ENCODE measurements at places on chromosomes 1 and 21.

DNA sequence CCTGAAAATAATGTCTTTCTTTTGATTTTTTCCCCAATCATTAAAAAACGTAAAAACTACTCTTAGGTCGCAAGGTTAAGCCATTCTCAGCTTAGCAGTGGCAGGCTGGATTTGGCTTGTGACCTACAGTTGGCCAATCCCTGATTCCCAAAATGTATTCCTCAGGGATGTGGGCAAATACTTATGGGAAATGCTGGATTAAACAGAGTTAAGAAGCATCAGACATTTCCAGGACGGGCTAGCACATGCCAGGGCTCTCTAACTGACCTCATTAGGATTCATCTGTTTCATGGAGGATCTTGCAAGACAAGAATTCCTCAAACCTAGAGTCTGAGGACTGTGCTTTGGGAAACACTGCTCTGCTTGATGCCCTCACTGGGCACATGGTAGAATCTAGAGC lies 982 bp upstream of the IL24 start:
- no peak for DNase-seq

- no peak for DNase-seq
These were observed 28.1 kb downstream of the SHISA4 start for GRCh38 chr1:201916649-201917249.

DNA sequence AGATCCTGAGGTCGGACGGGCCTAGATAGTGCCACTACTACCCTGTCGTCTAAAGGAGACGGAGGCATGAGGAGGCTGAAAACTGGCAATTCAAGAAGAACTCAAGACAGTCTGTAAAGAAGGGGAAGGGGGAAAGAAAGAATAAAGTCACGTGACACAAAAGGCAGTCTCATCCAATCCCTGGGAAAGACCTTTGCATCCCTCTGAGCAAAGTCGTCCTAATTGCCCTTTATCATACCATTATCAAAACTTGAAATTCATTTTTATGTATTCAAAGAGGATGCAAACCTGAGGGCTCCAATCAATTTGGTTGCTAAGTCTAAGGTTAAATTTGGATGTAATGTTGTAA lies 2.2 kb downstream of the DUSP10 start:
- DNase-seq = no peak

DNA sequence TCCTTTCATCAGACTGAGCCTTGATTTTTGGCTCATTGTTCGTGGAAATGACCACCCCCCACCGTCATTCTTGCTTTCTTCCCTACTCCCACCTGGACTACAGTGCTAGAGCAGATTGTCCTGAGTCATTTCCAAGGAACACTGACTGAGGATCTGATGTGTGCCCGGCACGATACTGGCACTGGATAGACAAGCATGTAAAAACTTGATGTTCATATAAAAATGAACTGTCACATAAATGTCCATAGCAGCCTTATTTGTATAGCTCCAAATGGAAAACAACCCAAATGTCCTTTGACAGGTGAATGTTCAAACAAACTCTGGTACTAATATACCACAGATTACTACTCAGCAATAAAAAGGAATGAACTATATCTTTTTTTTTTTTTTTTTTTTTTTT lies 18.6 kb upstream of the SLC45A3 start:
- no peak for DNase-seq

DNA sequence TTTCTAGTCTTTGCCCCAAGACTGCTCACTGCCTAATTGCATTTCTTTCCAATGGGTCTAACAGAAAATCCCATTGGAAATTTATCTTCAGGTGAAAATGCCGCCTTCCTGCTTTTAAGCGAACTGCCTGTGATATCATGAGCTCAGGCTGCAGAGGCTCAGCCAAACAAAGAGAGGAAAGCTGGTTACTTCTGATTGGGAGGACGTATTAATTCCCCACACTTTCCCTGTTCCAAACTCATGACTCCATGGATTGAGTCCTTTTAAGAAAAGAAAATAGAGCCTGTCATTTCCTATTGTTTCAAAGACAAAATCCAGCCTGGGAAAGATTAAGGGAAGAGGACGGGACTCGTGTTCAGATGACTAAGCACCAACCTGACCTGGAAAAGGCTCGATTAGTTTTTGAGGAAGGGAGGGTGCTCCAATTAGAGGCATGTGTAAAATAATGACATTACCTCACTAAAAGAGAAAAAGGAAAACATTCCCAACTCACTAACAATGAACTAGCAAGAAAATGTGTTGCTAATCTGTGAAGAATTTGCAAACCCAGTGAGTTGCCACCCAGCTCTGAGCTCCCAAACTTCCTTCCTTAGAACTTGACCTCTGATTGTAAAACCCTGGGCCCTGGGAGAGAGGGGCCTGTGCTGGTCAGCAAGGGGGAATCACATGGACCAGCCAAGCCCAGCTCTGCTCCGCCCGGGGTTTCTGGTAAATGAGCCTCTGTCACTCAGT lies 61.2 kb downstream of the TCP10L start:
- no peak for DNase-seq

GRCh38 chr21:16788584-16788983 lies 724.3 kb upstream of the CXADR start:
- DNase-seq = no peak

DNA sequence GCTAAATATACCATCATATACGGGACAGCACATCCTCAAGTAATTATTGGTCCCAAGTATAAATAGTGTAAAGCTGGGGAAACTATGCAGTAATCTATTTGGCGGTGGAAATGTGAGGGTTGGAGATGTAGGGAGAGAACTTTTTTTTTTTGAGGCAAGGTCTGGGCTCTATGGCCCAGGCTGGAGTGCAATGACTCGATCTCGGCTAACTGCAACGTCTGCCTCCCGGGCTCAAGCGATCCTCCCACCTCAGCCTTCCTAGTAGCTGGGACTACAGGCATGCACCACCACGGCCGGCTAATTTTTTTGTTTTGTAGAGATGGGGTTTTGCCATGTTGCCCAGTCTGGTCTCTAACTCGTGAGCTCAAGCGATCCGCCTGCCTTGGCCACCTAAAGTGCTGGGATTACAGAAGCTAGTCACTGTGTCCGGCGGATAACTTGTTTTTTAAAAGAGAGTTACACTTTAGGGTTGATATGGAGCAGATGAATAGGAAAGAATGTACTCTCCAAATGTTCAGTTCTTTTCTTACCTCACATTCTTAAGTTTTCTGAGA lies 1.9 kb downstream of the IFT25 start:
- DNase-seq = no peak

- DNase-seq = no peak
These were observed 315.0 kb upstream of the VAMP3 start for GRCh38 chr1:7455796-7456721.

- no peak for DNase-seq
These were observed 57.9 kb downstream of the SLAMF6 start for GRCh38 chr1:160465123-160465522.

DNA sequence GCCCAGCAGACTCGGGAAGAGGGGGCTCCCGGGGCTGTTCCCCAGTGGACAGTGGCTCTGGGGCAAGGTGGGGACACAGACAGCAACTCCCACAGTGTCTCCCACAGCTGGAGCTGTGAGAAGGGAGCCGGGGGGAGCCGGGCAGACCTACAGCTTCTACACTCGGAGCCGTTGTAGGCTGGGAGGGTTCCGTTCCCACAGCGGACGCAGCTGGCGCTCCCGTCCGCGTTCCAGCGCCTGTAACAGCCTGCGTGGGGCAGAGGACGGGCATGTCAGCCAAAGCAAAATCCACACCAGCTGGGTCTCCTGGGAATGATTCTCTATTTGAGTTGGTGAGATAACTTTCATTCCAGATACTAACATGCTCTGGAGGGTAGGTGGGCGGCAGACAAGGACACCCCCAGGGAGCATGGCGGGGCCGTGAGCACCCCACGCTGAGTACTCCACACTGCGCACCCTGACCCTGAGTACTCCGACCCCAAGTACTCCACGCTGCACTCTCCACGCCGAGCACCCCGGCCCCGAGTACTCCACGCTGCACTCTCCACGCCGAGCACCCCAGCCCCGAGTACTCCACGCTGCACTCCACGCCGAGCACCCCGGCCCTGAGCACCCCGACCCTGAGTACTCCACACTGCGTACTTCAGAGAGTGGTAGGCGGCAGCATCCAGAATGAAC lies 13.4 kb upstream of the RNF223 start:
- DNase-seq = no peak

GRCh38 chr1:160437432-160438316 lies 37.3 kb downstream of the VANGL2 start:
- DNase-seq = no peak

GRCh38 chr1:5724847-5725246 lies 267.4 kb downstream of the NPHP4 start:
- no peak for DNase-seq

DNA sequence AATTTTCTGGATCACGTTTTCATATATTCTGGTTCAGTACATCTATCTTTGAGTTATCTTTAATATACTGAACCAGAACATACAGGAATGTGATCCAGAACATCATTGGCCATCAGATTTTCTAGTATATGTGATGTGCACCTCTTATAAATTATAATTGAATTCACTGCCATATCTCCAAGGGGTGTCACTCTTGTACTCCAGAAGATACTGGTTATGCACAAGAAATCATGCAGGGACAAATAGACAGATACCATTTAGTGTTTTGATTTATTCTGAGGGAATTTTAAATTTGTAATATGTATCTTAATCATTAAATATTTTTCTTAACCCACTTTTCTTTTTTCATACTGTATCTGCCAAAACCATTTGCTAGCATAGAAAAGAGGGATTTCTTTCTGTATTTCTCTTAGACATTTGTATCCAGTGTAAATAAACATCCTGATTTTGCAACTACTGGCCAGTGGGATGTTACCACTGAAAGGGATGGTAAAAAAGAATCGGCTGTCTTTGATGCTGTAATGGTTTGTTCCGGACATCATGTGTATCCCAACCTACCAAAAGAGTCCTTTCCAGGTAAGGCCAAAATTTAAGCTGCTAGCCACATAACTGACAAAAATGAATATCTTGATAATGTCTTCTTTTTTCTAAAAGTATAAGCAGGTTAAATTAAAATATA lies 16.7 kb downstream of the FMO3 start:
- DNase-seq = no peak

DNA sequence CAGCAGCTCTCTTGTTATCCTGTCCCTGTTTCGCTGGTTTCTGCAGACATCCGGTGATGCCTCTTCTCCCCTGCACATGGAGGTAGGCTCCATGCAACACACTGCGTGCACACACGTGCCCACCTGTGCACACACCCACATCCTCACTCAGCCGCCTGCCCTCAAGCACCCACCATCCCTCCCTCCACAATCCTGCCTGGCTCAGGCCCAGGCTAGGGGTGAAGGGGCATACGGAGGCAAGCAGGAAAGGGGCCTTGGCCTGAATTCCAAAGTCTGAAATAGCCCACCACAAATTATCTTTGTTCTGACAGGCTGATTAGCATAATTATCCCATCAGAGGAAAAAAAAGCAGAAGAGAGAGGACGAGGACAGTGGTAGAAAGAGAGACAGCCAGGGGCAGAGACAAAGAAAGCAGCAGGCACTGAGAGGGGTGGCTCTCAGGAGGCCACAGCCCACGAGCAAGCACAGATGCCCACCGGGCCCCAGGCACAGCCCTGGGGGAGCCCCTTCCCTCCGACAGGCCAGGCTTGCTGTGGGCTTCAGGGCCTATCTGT lies 73.2 kb downstream of the GRIK3 start:
- DNase-seq = no peak

DNA sequence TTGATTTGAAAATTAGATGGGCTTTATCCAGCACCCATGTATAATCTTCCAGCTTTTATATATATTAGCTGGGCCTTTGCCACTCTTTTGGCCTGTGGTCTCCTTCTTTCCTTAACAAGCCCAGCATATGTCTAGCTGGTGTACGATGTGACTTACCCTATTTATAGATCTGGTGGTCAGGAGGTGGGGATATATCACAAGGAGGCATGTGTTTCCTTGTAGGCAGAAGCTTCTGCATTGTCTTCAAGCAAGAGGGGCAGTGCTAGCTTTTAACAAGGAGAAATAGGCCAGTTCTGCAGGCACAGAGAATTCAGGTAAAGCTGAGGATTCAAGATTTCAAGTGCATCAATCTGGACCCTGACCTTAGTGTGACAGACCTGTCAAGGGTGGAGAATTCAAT lies 38.0 kb upstream of the DNASE2B start:
- DNase-seq = no peak

DNA sequence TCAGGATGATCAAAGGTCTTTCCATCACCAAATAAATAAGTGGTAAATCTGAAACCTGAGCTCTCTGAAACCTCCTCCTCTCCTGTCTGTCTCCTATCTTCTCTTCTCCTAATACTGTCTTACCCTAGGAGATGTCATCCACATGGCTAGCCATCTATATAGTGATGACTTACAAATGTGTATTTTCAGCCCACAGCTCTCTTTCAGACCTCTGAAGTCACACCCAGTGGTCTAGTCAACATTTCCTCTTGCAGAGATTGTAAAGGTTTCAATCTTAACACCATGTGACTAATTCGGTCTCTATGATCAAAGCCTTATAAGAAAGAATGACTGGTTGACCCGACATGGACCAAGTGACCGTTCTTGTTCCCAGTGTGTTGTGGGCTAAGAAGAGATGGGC lies 63.1 kb upstream of the DPT start:
- DNase-seq = no peak

GRCh38 chr21:26020510-26020909 lies 150.1 kb downstream of the APP start:
- DNase-seq = no peak

GRCh38 chr1:7042322-7043190 lies 257.3 kb downstream of the CAMTA1 start:
- DNase-seq = no peak

GRCh38 chr1:87451229-87451920 lies 122.7 kb downstream of the LMO4 start:
- DNase-seq = no peak

DNA sequence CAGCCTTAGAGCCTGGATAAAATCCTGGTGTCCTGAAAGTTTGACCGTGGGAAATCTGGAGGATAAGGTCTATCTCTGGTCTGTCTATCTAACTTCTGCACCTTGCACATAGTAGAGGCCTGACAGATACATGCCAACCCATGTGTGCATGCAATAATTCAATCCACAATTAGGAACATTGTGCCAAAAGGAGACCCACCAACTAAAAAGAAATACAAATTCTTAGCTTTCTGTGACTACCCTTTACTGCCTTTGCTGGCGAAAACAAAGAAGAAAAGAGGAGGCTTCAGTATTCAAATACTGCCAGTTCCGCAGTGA lies 381 bp upstream of the KLHL20 start:
- no peak for DNase-seq

- DNase-seq = no peak
These were observed 20.9 kb upstream of the PLEKHG5 start for GRCh38 chr1:6512245-6512907.

DNA sequence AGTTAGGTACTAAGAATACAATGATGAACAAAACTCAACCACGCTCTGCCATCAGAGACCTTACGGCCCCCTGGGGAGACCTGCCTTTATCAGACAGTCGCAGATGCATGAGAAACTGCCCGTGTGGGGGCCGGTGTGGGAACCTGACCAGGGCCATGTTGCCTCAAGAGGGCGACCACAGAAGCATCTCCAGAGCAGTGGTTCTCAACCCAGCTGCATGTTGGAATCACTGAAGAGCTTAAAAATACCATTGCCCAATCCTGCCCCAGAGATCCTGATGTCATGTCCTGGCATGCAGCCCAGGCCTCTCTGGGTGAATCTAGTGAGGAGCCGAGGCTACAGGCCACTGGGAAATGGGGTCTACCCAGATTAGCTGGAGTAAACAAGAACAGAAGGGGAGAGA lies 108.7 kb downstream of the PRDM2 start:
- DNase-seq = no peak

All from GF-D8 (cell line).